ENCODE measurements at places on chromosomes 16 and 17.
A peak's percentile ranks its signal among the peaks of the same experiment; 100 is the strongest.

DNA sequence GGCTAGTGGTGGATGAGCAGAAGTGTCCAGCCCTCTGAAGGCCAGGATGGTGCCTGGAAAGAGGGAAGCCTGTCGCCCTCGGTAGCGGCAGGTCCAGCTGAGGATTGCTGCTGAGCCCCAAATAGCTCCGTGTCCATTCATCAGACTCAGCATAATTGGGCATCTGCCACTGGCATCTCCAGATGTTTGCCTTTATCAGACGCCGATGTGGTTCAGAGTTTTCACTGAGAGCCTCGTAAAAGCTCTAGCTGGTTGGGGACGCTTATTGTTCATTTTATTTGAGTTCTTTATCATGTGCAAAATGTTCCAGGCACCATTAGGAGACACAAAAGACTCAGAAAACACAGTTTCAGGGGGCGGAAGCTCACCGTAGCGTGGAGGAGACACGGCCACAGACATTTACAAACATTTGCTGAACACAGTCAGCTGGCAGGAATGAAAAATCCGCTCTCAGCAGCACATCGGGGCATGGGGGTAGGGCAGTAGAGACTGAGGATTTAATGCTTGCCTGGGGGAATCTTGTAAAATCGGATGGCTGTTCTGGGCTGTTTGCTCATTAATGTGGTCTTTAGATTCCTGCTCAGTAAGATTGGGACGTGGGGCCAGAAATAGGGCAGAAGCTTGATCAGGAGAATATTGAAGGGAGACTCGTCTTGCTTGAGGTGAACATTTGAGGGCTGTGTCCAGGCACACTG, 41.7 kb downstream of the SMPD3 start:
- no peak for DNase-seq

DNA sequence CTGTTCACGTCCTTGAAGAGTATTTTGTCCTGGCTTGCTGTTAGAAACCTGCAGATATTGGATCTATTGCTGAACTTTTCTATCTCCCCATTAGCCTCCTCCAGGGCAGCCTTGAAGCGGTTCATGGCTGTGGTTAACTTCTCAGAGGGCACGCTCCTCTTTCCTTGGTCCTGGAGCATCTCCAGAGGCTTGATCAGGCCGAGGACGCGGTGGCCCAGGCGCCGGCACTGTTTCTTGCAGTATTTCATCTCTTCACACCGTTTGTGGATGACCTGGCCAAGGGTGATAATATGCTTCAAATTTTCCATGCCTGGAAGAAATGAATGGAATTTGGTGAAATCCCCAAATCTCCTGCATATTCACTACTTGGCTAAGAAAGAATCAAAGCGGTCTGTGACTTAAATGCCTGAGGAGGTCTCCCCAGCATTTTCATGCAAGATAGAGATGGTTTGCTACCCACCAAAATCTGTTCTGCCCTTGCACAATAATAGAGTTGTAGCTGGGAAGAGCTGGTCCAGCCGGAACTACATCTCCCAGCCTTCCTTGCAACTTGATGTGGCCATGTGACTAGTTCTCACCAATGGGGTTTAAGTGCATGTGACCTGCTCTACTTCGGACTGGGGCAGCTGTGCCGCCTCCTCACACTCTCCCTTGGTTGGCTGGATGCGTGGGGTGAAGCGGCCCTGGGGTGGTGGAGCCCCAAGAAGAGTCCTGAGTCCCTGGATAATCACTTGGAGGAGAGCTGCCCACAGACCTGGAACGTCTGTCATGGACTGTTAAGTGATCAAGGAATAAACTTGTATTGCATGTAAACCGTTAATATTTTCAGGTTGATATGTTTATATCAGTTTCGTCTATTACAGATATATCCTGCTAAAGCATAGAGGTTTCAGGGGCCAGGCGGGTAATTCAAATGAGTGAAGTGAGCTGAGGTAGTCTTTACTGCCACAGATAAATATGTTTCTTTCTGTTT, 4.9 kb downstream of the MLKL start:
- no peak for DNase-seq

DNA sequence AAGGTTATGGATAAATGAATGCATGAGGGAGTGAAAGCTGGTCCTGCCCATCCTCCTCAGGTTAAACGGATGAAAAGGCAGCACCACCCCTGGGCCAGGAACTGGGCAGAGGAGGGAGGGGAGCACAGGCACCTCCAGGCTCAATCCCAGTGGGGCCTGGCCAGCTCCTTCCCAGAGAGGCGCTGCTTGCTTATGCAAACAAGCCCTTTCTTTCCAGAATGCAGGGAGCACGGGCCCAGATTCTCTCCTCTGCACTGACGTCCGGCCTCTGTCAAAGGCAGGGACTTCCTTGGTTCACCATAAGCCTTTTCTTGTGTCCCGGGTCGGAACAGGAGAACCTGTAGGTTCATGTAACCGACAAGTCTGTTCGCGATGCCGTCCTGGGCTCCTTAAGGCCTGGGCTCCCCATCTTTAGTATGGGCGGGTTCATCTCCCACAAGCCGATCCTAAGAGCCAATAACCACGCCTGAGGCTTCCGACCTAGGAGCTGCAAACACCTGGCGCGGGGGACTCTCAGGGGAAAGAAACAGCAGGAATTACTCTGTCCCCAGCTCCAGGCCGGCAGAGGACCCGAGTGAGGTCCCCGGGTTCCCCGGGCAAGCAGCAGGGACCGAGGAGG, 16.3 kb downstream of the ENPP7 start:
- no peak for DNase-seq

- no peak for DNase-seq
Measured at GRCh38 chr16:27993587-27993986, 69.9 kb downstream of the GSG1L start.

DNA sequence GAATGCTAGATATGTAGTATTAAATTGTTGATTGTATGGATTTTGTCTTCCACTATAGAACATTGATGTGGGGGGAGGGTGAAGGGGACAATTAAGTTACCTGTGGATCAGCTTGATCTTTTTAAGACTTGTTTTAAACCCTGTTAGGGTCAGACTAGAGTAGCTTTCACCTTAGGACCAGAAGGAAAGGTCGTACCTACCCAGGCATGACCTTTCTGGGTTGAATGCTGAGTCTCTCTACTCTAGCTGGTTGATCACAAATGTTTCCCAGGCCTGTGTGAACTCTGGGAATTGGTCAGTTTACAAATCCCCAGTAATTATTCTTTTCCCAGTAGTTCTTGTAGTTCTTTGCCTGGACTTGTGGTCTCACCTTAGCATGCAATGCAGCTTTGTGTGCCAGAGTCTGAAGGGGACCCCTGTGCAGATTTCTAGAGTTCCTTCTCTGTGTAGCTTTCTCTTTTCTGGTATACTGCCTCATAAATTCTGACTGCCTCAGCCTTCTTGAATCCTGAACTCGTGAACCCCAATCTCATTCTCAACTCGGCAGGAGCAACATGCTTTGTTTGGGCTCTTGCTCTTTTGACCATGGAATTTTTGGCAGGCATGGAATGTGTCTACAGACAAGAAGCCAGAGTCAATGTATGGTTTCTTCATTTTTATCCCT, 54.1 kb downstream of the VMP1 start:
- no peak for DNase-seq

GRCh38 chr17:57085448-57086068, 512 bp downstream of the AKAP1 start:
- peak; percentile 23 for DNase-seq

DNA sequence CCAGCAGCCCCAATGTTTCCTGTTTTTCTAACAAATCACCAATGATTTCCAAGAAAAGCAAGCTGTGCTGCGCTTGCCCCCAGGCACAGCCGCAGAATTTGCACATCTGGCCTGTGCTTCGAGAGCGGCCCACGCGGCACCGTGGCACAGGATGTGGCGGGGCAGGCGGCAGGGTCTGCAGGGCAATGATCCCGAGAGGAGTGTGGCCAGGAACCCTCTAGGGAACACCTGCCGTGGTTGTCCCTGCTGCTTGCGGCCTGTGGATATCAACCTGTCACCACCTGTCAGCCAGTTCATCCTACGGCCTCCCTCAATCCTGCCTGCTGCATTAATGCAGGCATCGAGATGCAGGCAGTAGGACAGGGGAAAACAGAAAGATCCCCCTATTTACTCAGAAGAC, 24.0 kb downstream of the PIK3R5 start:
- no peak for DNase-seq

- no peak for DNase-seq
Measured at GRCh38 chr16:4803898-4804762, 1.7 kb upstream of the ROGDI start.

- DNase-seq, result no peak
Measured at GRCh38 chr17:73029021-73029420, 63.5 kb downstream of the SLC39A11 start.

GRCh38 chr16:57069053-57069452, 23.3 kb upstream of the CPNE2 start:
- DNase-seq, result no peak

GRCh38 chr16:89393738-89394406, 96.5 kb downstream of the ANKRD11 start:
- DNase-seq, result no peak

GRCh38 chr16:80122115-80122514, 418.7 kb upstream of the DYNLRB2 start:
- no peak for DNase-seq

GRCh38 chr17:72457712-72458111, 336.9 kb downstream of the SOX9 start:
- no peak for DNase-seq

DNA sequence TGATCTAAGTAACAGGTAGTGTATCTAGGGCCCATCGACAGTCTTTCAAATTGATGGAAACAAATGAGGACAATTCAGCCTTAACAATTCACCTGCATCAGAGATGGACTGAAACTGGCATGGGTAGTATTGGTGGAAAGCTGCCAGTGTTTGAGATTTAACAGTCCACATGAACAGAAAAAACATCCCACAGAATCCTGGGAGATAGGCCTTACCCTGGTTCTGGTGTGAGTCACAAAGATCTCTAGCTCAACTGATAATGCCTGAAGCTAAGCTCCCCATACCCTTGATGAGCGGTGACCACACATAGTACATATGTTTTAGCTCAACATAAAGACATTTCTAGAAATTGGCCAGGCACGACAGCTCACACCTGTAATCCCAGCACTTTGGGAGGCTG, 21.9 kb downstream of the CRK start:
- DNase-seq, result no peak

GRCh38 chr16:75011634-75012307, 12.9 kb downstream of the ZNRF1 start:
- peak; percentile 44 for DNase-seq

- no peak for DNase-seq
Measured at GRCh38 chr17:43892647-43892952, 14.7 kb downstream of the MPP2 start.

GRCh38 chr17:47696717-47697642, 3.0 kb downstream of the TBKBP1 start:
- no peak for DNase-seq

- no peak for DNase-seq
Measured at GRCh38 chr17:68613739-68614298, 12.7 kb upstream of the FAM20A start.

DNA sequence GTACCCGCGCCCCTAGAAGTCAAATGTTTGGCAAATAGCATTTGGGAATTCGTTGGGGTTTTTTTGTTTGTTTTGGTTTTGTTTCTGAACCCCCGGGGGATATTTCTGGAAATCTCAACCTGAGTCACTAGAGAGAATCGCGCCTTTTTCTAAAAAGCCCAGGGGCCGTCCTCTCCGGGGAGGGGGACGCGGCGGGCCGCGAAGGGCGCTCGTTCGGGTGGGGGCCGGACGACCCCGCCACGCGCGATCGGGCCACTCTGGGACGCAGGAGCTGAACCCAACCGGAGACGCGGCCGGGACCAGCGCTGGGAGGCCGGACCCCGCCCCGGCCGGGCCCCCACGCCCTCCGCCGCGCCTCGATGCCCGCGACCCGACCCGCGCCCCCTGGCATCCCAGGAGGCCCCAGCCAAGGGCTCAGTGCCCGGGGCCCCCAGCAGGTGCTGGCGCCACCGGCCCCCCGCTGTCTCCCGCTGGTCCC, 302 bp downstream of the LITAF start:
- peak; percentile 13 for DNase-seq

DNA sequence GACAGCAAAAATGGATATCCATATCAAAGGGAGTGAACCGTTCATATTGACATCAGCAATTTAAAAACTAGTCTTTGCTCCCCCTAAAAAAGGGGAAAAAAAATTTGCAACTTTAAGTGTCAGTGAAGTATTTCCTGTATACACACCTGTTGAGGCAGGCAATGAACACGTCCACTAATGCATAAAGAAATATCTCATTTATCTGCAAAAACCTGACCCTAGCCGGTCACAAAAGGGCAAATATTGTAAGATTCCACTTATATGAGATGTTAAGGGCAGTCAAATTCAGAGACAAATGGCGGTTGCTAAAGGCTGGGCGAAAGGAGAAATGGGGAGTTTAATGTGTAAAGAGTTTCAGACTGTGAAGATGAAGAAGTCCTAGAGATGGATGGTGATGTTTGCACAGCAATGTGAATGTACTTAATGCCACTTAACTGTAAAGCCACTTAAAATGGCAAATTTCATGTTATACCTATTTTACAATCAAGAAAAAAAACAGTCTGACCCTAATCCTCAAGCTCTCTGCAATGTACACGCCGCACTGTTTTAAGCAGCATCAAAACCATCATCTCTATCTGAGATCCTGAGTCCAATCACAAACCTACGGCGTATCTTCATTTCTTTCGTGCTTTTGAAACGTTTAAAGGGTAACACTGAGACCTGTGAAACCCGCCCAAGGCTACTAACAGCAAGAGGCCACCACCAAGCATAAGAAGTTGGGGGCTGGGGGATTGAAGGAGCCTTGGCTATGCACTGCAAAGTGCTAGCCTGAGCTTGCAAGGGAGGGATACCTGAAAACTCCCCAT, 1.1 kb downstream of the PARN start:
- DNase-seq, result no peak

DNA sequence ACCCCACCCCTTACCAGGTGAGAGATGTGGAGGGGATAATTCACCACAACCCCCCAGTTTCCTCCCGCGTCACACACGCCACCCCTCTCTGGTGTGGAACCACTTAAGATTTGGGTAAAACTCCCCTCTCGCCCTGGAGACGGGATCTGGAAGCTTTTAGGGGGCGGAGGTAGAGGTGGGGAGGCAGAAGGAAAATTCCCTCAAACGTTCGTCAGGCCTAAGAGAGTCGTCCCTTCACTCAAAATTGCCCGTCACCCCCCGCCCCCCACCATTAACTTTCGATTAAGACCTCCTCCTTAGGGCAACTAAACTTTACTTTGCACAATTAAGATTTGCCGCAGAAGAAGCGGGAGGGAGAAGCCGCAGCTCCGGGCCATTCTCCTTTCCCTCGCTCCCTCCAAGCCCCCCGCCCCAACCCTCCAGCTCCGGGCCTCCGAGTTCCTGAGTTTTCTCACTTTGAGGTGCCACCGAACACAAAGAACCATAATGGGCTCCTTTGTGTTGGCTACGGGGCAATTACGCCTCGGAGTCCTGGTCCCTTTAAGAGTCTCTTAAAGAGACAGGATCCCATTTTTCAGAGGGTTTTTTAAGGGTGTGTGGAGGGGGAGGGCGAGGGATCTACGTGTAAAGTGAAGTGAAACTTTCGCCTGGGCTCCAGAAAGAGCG, 985 bp upstream of the FZD2 start:
- no peak for DNase-seq

- no peak for DNase-seq
Measured at GRCh38 chr16:35749253-35750141, 2290.1 kb downstream of the TP53TG3F start.

Data from stimulated activated CD4-positive, alpha-beta T cell treated with anti-CD3 and anti-CD28 coated beads, Interleukin-1b, Interleukin-23, amount 100 ng/mL, for 24 hours (primary cell).